ENCODE measurements at places on chromosomes 4 and X.

- no peak for DNase-seq
These were observed 45.3 kb upstream of the HMX1 start for GRCh38 chr4:8916906-8917305.

DNA sequence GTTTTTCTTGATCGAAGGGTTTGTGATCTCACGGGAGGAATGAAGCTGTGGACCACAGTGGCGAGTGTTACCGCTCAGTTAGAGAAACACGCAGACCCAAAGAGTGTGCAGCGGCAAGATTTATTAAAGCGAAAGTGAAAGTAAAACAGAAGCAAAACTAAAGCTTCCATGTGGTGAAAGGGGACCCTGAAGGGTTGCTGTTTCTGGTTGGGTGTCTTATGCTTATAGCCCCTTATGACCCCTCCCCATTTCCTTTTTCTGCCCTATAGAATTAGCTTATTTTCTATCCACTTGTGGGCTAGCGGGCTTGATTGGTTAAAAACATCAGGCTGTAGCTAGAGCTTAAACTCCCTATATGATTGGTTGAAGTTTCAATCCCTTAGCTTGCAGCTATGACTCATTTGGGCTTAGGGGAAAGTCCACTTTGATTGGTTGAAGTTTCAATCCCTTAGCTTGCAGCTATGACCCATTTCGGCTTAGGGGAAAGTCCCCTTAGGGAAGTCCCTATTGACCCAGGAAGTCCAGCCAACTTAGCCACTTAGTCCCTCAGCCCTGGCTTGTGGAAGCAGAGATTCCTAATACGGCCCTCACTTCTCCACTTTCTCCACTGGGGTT is 171.2 kb upstream of the NWD2 start:
- no peak for DNase-seq

GRCh38 chr4:135122457-135122856 is 920.9 kb upstream of the PABPC4L start:
- no peak for DNase-seq

DNA sequence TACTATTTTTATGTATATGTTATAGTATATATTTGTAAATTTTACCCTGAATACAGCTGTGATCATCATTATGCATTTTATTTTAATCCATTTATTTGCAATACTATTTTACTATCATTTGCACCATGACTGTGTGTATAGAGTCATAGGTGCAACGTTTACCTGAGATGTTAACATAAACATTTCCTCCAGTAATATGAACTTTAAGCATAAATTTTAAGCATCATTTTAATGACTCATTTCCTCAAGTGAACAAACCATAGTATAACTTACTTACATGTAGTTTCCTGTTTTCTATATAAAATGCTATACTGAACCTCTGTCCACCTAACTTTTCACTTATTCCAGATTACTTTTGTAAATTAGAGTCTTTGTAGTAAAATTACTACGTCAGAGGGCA is 92.8 kb downstream of the NFKB1 start:
- DNase-seq = no peak

DNA sequence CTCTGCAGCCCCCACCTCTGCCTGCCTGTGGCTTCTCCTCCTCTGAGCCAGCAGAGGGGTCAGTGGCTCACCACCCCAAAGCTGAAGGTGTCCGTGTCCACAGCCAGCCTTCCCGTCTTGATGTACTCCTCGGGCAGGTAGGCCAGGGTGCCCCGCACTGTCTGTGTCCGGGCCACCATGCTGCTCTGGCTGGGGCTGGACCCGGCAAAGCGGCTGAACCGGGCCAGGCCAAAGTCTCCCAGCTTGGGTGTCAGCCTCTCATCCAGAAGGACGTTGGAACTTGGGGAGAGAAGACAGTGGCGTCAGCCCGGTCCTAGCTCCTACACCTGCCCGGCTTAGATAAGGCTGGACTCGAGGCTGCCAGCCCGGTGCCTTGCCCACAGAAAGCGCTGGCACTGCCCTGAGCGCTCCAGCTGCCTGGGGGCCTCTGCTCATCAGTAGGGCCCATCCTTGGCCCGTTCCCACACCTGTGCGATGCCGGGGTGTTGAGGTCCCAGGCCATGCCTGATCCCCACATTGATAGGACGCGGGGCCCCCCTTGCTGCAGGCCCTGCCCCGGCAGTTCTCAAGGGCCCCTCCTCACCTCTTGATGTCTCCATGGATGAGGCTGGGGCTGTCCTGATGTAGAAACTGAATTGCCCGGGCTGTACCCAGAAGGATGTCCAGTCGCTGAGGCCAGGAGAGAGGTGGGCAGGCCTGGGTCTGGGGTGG is 3.2 kb downstream of the IRAK1 start:
- no peak for DNase-seq

- no peak for DNase-seq
These were observed 476.3 kb downstream of the DTHD1 start for GRCh38 chr4:36757580-36758311.

GRCh38 chr4:120443116-120443515 is 376.5 kb upstream of the MAD2L1 start:
- peak; percentile 24 for DNase-seq

- no peak for DNase-seq
These were observed 13.8 kb downstream of the RNF4 start for GRCh38 chr4:2482693-2483092.

- DNase-seq = peak; percentile 65
These were observed 65.9 kb downstream of the EFNB1 start for GRCh38 chrX:68894513-68895340.

GRCh38 chr4:176340871-176341685 is 21.3 kb downstream of the SPCS3 start:
- no peak for DNase-seq

Measured in right hindlimb (tissue), 1 donor.